ENCODE measurements at places on chromosomes 6 and 20.

GRCh38 chr20:33474963-33475362 is 14.9 kb upstream of the CBFA2T2 start:
- DNase-seq, result no peak

DNA sequence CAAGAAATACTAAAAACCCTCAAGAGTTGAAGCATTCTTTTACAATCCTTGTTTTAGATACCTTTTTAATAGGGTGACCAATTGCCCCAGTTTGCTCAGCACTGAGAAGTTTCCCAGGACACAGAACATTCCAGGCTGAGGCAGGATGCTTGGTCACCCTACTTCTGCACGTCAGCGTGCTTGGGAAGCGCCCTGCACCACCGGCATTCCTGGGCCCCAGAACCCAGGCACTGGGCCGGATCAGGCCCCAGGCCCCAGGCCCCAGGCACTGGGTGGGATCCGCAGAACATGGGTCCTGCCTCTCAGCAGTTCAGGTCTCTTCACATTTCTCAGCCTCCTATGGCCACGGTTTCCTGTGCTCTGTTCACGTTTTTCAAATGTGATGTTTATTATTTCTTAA is 213.8 kb upstream of the QKI start:
- DNase-seq, result no peak

DNA sequence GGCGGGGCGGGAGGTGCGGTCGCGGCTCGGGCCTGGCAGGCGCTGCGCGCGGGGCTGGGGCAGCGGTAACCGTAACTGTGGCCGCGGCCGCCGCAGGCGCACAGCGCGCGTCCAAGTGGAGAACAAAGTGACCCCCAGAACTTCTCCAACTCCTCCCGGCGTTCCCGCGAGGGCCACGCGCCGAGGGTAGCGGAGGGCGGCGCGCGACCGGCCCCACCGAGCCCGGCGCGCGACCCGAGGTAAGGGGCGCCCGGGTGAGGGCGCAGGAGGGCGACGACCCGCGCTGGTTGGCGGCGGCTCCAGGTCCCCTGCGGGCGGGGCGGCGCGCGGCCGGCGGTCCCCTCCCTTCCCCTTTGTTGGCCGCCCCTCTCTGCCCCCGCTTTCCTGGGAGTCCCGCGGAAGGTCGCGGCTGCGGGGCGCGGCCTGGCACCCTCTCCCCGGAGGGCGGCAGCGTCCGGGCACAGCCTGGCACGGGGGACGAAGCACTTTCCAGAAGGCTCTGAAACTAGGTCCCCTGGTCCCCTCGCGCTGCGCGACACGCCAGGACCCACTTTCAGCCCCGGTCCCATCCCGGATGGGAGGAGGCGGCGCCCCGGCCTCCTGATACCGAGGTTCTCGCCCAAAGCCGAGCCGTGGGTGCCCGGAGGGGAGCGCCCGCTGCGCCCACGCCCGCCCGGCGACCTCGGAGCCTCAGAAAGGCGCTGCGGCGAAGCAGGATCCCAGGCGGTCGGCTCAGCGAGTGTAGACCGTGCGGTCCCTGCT is at the start of gene TIAM2:
TIAM2 (plus strand) TSS at position 62 of the 762 bp plus-strand sequence. CDS start 133,909 bp downstream, outside the sequence.
- DNase-seq, result no peak

GRCh38 chr6:130167655-130168054 is 55.1 kb downstream of the SAMD3 start:
- no peak for DNase-seq

- DNase-seq, result no peak
Measured at GRCh38 chr20:663315-664090, 10.5 kb upstream of the SRXN1 start.

DNA sequence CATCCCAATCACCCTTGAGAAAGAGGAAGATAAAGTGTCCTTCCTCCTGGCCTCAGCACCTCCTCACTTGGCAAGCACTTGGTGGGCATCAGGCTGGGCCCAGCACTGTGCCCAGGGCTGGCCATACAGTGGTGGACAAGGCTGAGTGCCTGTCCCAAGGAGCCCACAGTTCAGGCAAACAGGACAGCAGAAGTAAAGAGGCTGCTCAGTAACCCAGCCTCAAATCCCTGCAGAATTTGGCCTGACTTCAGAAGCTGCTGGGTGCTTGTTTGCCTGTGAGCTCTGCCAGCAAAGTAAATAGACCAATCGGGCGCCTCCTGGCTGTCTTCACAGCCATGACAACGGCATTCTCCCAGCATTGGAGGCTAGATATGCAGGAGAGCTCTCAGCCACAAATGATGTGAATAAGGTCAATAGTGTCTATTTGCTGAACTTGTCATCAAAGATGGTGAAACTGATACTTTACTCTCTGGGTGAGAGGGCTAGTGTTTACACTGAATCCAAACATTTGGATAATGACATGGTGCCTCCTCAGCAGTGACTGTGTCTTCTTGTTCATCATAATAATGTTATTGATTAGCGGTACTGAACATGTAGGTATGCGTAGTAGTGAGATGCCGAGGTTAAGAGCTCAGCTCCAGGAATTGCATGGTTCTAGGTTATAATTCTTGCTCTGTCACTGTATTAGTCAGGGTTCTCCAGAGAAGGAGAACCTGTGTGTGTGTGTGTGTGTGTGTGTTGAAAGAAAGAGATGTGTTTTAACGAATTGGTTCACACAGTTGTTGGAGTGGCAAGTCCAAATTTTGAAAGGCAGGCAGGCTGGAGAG is 36.9 kb upstream of the FANCE start:
- peak; percentile 15 for DNase-seq

DNA sequence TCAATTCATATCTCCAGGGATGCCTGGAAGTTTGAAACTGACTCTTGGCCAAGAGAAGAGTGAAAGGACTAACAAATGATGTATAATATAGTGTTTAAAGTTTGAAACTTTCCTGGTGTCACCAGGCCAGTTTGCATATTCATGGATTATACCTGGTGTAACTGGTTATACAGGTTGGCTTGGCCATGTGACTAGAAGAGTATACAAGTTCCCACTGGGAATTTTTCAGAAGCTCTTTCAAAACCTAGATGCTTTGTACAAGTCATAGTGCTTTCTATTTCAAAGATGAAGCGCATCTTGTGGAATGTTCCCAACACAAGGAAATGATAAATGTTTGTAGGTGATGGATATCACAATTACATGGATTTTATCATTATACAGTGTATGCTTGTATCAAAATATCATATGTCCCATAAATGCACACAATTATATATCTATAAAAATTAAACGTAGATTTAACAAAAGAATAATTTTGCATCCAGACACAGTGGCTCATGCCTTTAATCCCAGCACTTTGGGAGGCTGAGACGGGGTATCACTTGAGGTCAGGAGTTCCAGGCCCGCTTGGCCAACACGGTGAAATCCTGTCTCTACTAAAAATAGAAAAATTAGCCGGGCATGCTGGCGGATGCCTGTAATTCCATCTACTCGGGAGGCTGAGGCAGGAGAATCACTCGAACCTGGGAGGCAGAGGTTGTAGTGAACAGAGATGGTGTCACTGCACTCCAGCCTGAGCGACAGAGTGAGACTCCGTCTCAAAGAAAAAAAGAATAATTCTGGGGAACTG is 1420.2 kb downstream of the GRIK2 start:
- no peak for DNase-seq

DNA sequence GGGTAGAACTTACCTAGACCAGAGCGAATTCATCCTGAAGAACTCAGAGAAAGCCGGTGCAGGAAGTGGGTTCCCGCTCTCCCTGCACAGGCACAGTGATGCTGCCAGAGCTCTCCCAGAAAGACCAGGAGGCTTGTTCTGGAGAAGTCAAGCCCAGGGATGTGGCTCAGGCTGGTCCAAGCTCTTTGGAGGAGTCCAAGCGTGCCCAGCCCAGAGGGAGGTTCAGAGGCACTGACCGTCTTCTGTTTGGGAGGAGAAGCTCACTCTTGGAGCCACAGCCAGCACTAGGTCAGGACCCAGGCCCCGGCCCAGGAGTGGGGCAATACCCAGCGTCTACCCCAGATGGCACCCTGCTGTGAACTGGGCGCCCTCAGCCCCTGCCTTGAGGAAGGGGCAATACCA is 1.5 kb upstream of the PMEPA1 start:
- DNase-seq, result no peak

- DNase-seq, result no peak
Measured at GRCh38 chr6:9401960-9402359, 966.6 kb upstream of the SLC35B3 start.

DNA sequence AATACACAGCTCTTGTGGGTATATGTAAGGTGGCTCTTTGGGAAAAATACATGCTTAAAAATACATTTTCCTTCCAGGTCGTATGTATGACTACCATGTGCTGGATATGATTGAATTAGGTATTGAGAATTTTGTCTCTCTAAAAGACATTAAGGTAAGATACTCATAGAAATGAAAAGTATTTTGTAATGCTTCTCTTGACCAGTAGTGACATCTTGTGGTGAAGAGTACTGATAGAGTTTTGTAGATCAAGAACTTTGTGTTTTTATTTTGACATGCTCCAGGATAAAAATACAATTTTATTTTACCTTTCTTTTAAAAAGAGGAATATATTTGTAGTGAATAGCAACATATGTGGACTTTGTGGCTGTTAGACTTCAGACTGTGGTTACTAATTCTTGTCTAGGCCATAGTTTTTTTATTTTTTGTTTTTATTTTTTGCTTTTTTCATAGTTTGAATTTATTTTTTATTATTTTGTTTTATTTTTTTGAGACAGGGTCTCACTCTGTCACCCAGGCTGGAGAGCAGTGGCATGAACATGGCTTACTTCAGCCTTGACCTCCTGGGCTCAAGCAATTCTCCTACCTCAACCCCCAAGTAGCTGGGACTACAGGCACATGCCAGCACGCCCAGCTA is 17.9 kb downstream of the RPF2 start:
- DNase-seq, result no peak

DNA sequence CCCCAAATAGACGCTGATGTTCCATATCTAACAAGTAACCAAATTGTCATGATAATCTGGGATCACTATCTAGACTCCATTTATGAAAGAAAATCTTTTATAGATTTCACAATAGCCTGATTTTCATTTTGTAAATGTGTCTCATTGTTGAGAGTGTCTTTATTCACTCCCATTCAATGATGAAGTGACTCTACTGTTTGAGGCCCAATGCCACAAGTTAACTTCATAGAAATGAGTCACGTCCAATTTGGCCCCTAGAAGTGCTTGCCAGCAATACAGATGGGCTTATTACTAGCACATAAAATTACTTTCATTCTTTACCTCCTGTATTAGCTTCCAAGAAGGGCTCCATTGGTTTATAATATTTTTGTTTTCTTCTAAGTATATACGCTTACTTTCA is 6.3 kb downstream of the IPCEF1 start:
- no peak for DNase-seq

GRCh38 chr20:11001764-11002540 is 328.2 kb upstream of the JAG1 start:
- DNase-seq, result no peak

GRCh38 chr6:169906688-169907418 is 155.4 kb downstream of the ERMARD start:
- no peak for DNase-seq

All from stimulated activated naive CD4-positive, alpha-beta T cell (primary cell).